ENCODE measurements at places on chromosomes 3 and 15. TPM values are rescaled to one million over a fixed set of nuclear protein-coding genes. Genes with fewer than 3 reads are reported as not detected.

Gene CCDC39
- not detected for total RNA-seq

Gene DZIP3
- total RNA-seq = 12.8 TPM

Gene NOX5
- 0.39 TPM for total RNA-seq

Gene TRH
- total RNA-seq = not detected

Gene EIF1B
- 26.4 TPM for total RNA-seq

Data from skin of body (tissue), 3 donors.